Endothelial cell (in vitro differentiated cells): ENCODE measurements at places on chromosomes 3 and 15.

DNA sequence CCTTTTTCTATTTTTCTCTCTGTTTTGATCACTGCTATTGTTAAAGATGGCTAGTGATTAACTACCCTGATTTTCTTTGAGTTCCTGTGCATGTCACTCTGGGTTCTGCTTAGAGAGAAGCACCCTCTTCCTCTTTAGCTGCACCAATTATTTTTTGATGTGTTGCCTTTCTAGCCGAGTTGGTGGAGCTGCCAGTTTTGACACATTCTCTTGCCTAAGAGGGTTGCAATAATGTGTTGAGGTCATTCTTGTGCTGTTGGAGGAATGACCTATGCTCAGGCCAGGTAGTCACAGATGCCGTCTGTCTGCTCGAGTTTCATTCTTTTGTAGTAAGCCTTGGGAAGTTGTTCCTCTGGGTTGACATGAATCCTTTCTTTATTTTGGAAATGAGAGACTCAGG is 84.6 kb upstream of the DPH6 start:
- no peak for DNase-seq

DNA sequence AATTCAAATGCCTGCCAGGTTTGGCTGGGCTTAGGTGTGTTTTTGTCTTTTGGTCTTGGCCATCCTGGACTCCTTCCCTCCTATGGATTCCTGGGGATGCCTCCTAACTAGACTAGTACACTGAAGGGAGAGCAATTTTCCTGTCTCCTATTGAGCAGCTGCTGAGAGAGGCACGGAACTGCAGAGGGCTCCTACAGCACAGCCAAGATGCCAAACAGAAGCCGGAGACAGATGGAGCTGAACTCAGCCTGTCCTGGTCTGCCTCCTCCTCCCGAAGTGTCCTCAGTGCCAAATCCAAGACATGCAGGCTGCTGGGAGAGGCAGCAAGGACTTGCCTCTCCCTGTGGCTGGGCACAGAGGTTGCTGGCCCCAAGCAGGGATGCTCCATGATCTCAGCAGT is 256.6 kb upstream of the PROK2 start:
- DNase-seq = no peak

DNA sequence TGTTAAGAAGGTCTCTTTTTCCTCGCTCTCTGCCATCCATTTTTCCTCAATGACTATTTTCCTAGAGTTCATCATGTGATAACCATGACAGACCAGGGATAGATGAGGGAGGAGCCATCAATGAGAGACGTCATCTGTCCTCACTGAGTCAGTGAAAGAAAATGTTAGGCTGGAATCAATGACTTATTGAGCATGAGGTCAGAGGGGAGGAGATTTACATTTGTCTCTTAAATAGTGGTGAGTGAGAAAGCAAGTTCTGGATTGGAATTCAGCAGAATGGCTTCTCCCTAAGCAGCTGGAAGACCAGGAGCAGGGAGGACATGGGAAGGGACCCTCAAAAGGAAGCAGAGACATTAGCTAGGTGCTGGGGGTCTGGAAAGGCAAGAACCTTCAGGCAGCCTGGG is 28.2 kb upstream of the USP3 start:
- DNase-seq = no peak

DNA sequence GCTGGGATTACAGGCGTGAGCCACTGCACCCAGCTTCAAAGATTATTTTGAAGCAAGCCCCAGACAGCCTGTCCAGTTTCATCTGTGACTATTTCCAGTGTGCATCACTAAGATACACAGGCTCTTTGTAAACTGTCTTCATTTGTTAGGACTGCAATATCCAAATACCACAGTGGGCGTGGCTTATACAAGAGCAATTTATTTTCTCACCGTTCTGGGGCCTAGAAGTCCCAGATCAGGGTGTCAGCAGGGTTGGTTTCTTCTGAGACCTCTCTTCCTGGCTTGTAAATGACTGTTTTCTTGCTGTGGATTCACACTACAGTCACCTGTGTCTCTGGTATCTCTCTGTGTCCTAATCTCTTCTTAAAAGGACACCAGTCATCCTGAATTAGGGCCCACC is 59.7 kb downstream of the RLBP1 start:
- no peak for DNase-seq

GRCh38 chr15:33612721-33613304 is 302.0 kb downstream of the RYR3 start:
- no peak for DNase-seq

DNA sequence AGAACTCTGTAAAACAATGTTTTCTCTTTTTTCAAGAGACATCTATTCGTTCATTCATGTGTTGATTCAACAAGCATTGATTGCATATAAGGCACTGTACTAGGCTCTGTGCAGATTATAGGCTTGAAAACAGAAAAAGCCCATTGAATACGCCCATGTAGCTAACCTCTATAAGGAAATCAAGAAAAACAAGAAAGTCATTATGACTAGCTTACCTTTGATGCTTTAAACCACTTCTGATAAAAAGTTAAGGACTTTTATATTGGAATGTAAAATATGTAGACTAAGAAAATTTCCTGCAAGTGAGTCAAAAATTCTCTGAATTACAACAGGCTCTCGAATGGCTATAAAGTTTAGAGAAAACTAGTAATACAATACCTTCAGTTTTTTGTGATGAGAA is 92.5 kb downstream of the BDH1 start:
- DNase-seq = no peak

DNA sequence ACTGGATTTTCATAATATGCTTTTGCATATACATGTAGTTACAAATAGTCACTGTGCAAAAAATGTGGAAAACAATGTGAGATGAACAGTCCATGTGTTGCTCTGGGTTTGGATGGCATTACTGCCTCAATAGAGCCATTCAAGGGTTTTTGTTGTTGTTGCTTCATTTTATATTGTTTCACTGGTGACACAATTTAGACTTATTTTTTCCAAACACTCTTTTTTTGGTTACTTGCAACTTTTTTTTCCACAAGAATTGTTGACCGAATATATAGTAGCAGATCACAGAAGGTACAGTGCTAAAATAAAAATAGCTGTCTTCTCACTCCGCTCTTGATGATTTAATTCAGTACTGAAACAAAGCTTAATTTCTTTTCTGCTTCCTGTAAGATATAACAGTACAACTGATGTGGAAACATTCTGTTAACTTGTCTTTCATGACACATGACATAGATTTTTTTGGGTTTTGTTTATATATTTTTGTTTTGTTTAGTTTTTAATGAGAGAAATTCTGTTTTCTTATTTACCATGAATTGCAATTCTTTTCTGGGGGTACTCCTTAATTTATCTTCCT is 618.6 kb downstream of the NAALADL2 start:
- DNase-seq = no peak

- DNase-seq = no peak
These were observed 318.5 kb downstream of the TBC1D5 start for GRCh38 chr3:17423786-17424536.

GRCh38 chr15:94033683-94034020 is 197.7 kb upstream of the MCTP2 start:
- no peak for DNase-seq

DNA sequence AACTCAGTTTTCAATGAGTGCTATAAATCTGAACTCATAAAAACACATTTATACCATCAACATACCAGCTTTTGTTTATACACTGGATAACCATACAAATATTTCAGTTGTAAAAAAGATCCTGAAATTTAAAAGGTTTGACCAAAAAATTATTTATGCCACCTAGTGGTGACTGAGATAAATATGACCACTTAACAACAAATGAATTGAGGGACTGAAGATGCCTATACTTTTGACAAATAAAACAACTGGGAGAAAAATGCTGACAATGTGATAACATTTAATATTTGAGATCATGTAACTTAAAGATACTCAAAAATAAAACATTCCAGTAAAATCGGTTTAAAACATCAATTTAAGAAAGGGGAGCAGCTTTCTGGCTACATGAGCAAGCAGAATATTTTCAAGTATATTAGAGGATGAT is 30.4 kb downstream of the ATG3 start:
- DNase-seq = no peak

GRCh38 chr15:83204697-83205096 is 2.9 kb downstream of the HDGFL3 start:
- no peak for DNase-seq

GRCh38 chr3:59780209-59780608 is 730.4 kb upstream of the CFAP20DC start:
- DNase-seq = no peak

DNA sequence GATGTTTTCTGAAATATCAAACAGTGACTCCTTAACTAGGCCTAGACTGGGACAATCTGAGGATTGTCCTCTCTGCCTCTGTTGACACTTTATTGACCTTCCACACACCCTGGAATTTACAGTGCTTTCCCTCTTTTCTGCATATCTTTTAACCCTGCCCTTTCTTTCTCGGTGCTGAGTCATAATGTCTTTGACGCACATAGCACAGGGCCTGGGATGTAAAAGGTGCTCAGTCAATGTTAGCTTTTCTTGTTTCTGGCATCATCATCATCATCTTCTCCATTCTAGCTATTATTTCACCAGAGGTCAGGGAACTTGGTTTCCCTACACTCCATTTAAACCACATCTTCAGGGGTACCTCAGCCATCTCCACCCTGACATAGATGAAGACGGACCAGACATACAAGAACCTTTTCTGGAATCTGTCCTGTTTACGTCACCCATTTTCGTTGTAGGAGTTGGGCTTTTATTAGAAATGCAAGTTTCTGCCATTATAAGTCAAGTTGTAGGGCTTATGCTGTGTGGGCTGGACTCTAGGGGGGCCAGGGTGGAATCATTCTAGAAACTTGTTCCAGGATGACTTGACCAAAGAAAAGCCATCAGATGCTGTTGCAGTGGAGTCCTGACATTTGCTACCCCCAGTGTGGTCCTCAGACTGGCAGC is 46.6 kb downstream of the ZBTB38 start:
- no peak for DNase-seq

GRCh38 chr3:110767156-110767555 is 304.5 kb upstream of the NECTIN3 start:
- DNase-seq = no peak

DNA sequence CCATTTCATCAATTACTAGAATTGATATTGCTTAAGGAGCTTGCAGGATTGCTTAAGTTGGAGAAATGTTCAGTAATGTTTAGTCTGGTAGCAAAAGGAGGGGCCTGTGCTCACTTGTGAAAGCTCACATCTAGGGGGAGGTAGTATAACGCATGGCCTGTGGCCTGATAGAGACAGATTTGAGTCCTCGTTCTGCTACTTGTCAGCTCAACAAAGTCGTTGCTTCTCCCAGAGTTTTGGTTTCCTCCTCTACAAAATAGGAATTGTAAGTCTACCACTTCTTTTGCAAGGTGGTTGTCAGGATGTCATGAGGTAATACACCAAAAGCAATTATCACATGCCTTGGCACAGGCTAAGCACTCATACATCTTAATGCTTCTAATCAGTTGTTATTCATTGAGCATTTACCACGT is 1.3 kb downstream of the ST3GAL6 start:
- no peak for DNase-seq

- DNase-seq = peak; percentile 35
These were observed 256.4 kb upstream of the MCTP2 start for GRCh38 chr15:93974804-93975481.

- no peak for DNase-seq
These were observed 1.6 kb upstream of the MCTP2 start for GRCh38 chr15:94229591-94230369.

DNA sequence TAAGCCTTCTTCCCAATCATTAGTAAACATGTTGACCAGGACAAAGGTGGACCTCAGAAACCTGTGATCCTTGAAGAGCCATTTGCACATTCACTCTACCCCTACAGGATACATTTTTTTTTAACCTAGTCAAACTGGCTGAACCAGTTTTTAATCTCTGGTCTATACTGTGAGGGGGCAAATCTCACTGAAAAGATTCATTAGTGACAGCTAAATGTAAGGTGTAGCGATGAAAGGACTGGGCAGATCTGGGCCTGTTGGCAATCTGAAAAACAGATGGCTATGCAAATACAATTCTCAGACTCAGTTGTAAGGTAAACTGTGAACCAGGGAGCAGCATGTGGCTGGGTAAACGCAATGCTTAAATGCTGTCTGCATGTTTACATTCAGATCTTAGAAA is 75.6 kb upstream of the SNTN start:
- DNase-seq = no peak

DNA sequence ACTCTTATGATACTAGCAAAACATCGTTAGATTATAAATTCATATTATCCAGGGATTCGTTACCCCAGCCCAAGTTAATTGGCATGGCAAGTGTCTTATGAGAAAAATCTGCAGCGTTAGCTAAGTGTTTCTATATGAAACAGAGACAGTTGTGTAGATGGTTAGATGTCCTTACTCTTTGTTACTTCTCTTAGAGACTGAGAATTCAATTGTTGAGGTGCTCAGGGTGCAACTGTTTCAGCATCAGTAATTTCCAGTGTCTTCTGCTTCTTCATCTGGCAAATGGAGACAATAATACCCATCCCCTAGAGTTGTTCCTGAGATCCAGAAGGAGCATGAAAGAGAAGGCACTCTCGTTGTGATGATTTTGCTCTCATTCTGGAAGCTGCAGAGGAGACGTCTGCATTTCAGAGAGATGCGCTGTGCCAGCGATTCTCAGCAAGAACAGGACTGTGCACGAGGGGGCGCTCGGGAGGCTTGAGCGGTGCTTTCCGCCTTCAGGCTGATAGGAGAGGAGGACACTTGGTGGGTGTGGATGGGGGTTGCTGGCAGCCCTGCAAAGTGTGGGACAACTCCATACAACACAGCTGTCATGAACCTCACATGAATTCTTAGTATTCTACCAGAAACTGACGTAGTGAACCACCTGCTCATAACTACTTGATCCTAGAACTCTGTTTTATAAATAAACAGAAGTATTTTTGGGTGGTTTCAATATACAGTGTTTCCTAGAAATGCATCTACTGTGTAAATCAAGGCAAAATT is 39.7 kb upstream of the SPSB4 start:
- DNase-seq = peak; percentile 93

GRCh38 chr3:105417525-105418289 is 51.0 kb downstream of the ALCAM start:
- DNase-seq = no peak

DNA sequence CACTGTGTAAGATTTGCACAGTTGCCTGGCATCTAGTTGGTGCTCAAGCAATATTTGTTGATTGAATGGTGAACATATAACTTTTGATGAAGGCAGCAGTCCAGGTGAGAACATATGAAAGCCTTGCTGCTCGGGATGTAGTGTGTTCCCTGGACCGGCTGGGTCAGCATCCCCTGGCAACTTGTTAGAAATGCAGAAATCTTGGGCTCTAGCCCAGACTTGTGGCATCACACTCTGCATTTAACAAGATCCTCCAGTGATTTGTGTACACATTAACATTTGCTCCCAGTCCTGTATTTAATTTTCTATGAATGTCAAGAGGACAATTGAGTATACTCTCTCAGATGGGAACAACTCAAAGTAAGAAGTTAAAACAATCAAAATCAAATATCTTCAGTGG is 69.0 kb upstream of the SAMMSON start:
- no peak for DNase-seq

DNA sequence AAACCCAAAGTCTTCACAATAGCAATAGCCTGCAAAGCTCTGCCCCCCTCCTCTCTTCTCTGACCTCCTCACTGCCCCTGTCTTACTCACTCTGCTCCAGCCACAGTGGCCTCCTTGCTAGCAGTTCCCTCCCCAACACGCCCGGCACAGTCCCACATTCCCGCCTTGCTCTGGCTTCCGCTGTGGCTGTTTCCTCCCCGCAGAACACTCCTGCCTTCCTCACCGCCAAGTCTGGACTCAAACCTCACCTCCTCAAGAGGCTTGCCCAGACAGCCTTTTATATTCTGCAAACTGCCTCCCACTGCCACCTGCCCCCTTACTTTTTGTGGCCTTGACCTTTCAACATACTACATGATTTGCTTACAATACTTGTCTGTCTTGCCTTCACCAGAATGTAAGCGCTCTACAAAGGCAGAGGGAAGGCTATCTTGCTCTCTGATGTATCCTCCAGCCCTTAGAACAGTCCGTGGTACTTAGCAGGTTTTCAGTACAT is 406 bp upstream of the MPI start:
- peak; percentile 39 for DNase-seq

- no peak for DNase-seq
These were observed 1.3 kb downstream of the ACTR8 start for GRCh38 chr3:53880396-53881345.
